Activated T-cell treated with anti-CD3 and anti-CD28 coated beads, Interleukin-2, amount 50 U/mL, for 72 hours (primary cell): ENCODE measurements at places on chromosomes 3 and 15.
A peak's percentile ranks its signal among the peaks of the same experiment; 100 is the strongest.

DNA sequence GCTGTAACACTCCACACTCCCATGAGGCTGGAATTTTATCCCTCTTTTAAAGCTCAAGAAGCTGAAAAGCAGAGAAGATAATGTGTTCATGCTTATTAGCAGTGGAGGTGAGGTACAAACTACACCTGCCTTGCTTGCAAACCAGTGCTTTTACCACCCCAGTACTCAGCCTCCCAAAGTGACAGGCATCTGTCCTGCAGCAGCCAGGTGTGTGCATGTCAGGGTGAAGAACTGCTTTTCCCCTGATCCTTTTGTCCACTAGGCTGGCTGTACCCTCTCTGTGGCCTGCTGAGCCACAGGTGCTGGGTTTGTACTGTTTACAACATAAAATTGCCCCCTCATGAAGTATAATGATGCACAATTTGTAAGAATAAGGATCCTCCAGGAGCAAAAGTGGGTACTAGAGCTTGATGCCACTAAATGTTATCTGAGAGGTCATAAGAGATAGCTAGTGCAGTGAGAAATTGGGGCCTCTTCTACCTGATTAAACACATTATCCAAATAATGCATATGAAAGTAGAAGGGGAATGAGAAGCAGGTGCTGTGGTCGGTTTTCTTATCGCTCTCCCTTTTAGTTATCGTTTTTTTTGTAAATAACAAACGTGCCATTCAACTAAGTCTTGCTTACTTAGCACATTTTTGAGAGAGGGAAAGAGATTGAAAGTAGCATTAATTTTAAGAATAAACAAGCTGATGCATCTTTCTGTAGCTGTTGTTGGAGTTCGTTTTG lies 39.2 kb upstream of the GADL1 start:
- DNase-seq = no peak

- no peak for DNase-seq
Observed at GRCh38 chr3:9679476-9680080, 24.1 kb upstream of the CPNE9 start.

GRCh38 chr15:46703871-46704637 lies 1013.3 kb upstream of the SEMA6D start:
- no peak for DNase-seq

DNA sequence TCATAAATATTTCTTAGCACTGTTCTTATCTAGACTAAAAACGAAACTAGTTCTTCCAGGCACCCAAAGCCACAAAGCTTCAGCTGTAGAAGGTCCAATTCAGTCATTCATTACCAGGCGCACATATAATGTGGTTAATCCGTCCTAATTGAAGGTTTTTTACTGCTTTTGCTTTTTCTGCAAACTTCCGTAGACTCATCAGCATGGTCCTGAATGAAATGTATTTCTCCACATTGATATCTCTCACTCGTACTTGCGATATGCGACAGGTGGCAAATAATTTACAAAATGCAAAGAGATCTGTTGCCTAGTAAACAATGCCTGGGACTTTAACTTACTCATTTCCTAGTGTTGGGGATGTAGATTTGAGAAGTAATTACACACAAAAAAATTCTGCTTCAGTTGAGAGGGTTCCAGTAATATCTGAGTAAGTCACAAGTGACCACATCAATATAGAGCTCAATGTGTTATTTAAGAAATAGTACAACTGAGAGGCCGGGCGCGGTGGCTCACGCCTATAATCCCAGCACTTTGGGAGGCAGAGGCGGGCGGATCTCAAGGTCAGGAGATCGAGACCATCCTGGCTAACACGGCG lies 75.0 kb upstream of the MBNL1 start:
- DNase-seq = no peak

- no peak for DNase-seq
Observed at GRCh38 chr3:120281261-120281660, 3.8 kb downstream of the GPR156 start.

- no peak for DNase-seq
Observed at GRCh38 chr3:49523756-49524747, 30.2 kb upstream of the BSN start.

DNA sequence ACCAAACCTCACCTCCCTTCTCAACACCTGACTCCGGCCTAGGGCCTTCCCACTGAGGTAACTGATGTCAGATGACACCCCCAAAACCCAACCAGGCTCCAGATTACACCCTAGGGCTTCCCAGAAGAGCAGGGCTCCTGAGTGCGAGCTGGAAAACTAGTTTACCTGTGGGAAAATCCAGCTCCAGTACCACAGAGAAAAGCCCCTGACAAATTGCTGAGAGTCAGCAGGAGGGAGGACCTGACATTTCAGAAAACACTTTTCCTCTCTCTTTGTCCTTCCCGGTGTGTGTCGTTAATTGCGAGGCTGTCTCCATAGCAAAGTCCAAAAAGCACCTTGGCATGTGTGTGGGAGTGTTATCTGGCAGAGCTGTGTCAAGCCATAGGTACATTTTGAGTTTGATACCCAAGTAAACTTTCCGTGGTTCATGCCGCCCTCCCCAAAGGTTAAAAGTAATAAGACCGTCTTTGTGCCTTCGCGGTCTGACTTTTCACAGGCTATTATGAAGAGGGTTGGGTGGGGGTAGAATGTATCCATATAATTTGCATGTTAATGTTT lies 79.8 kb upstream of the FNDC3B start:
- DNase-seq = peak; percentile 18

DNA sequence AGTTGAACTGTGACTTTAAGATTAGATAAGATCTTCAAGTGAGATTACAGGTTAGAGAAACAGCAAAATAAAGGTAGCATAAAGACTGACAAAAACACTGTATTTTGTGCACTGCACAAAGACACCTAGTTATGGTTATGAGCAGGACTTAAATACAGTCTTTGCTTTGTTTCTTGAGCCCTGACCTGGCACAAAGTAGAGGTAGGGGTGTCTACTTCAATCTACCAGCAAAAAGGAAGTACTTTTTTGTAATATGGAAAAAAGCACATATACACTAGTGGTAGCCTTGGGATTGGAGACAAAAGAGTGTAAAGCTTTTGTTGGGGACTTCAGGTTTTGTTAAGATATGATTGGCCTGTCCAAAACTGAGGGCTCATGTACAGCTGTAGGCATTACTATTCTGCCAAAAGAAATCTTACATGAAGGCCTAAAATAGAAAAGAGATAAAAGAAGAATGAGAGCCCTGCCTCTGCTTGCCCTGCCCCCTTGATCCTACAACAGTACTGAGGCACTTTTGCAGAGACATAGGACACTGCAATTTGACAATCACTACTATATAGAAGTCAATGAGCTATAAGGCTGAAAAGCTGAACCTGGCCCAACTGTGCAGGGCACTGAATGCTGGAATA lies 194.3 kb downstream of the CBLB start:
- no peak for DNase-seq

GRCh38 chr15:90075420-90076289 lies 26.6 kb downstream of the IDH2 start:
- peak; percentile 56 for DNase-seq

GRCh38 chr3:139324456-139324855 lies 19.4 kb upstream of the MRPS22 start:
- no peak for DNase-seq

GRCh38 chr15:95987886-95988573 lies 342.5 kb upstream of the NR2F2 start:
- no peak for DNase-seq

- DNase-seq = no peak
Observed at GRCh38 chr3:168071591-168072322, 24.0 kb downstream of the GOLIM4 start.

DNA sequence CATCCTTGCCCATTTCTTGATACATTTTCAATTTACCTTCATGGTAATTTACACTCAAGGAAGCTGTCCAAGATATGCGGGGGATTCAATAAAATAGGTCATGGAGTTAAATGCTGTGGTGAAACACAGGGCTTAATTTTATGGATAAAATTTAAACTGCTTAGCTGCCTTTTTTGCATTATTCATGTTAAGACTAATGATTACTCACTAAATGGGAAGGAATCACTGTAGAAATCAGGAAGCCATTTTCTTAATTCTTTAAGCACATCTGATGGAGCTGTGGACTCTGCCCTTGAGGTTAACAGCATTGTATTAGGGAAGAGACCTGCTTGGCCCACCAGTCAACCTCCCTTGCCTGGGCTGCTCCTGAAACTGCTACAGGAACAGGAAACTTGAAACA lies 62.5 kb upstream of the RBP1 start:
- no peak for DNase-seq

GRCh38 chr3:39639344-39640236 lies 169.8 kb upstream of the MYRIP start:
- peak; percentile 31 for DNase-seq

DNA sequence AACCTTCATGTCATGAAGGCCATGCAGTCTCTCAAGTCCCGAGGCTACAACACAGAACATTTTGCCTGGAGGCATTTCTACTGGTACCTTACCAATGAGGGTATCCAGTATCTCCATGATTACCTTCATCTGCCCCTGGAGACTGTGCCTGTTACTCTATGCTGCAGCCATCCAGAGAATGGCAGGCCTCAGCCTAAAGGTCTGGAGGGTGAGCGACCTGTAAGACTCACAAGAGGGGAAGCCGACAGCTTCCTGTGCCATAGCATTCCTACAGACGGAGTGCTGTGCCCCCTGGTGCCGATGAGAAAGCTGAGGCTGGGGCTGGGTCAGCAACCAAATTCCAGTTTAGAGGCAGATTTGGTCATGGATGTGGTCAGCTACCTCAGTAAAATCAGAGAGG lies 51.3 kb upstream of the CADPS start:
- DNase-seq = no peak

DNA sequence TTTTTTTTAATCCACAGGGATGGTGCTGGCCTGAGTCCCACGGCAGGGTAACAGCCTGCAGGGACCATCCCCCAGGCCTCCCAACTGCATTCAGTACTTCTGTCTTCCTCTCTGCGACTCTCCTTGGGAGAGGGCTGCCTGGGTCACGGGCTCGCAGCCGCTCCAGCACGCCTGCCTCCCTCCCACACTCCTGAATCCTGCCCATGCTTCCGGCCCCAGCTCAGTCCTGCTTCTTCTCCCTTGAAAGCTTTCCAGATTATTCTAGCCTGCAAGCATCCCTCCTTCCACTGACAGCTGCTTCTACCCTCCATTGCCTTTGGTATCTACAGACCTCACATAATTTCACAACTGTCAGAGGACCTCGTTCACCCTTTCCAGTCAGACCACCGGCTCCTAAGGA lies 32.4 kb downstream of the MEGF11 start:
- DNase-seq = no peak

GRCh38 chr15:57667171-57667849 lies 39.2 kb upstream of the POLR2M start:
- no peak for DNase-seq

- no peak for DNase-seq
Observed at GRCh38 chr3:11592445-11593298, 51.0 kb downstream of the VGLL4 start.

- peak; percentile 34 for DNase-seq
Observed at GRCh38 chr3:186826410-186826975, 16.0 kb upstream of the ADIPOQ start.

DNA sequence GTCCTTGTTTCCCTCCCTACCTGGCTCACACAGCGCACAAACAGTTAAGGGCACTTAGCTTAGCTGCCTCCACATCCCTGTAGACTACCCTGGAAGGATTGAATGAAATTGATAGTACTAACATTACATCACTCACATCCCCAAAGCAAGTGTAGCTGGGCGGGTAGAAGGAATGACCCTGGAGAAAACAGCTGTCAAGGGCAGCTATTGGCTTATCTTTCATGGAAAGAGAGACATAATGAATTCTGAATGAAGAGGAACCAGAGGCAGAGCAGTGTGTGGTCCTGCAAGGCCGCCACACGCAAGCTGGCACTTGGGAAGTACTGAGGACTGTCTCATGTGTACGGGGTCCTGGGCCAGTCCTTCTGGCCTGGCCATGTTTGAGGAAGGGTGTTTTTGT lies 369.6 kb upstream of the RGMA start:
- no peak for DNase-seq

DNA sequence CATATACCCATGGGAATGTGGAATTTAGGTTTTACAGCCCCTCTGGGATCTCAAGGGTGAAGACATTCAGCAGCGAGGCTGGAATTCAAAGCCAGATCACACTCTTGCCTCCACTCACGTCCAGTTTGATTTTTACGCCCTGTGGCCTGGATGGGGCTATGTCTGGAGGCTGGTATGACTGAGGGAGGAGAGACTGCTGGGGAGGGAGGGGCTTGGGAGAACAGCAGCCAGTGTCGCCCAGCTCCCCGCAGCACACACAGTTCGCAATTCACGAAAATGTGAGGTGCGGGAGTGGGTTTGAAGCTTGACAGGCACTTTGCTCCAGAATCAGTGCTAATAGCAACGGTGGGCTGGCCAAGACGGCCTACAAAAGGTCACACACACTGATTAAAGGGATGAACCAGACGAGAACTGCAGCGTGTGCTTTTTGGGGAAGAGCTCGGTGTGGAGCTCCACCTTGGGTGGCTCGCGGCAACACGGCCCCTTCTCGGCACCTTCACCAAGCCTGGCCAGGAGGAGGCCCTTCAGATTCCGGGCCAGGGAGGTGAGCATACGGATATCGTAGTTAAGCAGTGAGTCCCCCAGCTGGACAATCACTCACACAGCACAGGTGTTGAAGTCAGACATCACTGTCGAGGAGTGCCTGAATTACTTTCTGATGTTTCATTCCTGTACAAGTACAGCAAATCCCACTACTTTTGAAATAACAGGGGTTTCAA lies 16.4 kb downstream of the EHD4 start:
- DNase-seq = no peak

DNA sequence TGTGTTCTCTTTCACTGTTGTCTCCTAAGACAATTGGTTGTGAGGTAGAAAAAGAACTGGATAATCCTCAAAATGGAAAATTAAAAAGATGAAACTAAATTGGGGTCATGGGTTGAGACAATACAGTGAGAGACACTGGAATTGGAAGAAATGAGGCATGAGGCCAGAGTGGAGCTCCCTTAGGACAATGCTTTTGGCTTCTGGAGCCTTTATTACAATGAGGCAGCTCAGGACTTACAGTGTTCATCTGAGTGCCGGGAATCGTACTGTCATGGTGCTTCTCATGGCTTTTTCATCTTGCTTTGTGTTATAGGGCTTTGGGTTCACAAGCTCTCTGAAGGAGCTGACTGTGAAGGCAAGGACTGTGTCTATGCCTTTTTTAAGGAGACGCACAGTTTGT lies 293.5 kb downstream of the SOX2 start:
- no peak for DNase-seq

GRCh38 chr15:99282586-99282985 lies 31.3 kb downstream of the LRRC28 start:
- no peak for DNase-seq
